CD4-positive, alpha-beta T cell treated with Interleukin-6 at 100 ng/mL for 8 hours (primary cell): ENCODE measurements at places on chromosomes 5 and 9.
A peak's percentile ranks its signal among the peaks of the same experiment; 100 is the strongest.

DNA sequence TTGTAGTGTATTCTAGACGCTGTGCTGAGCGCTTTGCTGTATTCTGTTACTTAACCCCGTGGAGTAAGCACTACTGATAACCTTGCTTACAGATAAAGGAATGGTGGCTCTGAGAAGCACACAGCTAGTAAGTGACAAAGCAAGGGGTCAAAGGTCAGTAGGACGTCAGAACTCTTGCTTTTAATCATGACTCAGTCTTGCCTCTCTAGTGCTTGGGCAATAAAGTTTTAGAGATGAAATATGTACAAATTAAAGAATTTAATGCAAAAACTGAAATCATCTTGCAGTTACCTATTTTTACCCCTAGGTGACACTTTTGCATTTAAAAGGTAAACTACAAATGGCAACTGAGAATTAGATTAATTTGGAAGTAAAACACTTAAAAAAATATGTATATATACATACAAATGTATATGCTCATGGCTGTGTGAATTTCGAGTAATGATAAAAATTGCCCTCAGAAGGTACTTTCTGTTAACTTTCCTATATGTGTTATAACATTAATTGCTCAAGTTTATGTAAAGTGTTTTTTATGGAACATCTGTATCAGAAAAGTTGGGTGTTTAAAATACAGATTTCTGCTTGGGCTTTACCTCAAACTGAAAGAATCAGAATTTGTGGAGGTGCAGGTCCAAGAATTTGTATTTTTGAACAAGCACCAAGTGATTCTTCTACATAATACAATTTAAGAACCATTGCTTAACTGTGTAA lies 175.1 kb upstream of the DAB2 start:
- no peak for DNase-seq

- no peak for DNase-seq
These were observed 1812.0 kb upstream of the CDH9 start for GRCh38 chr5:28850320-28850921.

- DNase-seq = no peak
These were observed 123.0 kb downstream of the EGFLAM start for GRCh38 chr5:38381361-38381760.

- no peak for DNase-seq
These were observed 85.9 kb upstream of the FAM120A start for GRCh38 chr9:93365427-93366118.

DNA sequence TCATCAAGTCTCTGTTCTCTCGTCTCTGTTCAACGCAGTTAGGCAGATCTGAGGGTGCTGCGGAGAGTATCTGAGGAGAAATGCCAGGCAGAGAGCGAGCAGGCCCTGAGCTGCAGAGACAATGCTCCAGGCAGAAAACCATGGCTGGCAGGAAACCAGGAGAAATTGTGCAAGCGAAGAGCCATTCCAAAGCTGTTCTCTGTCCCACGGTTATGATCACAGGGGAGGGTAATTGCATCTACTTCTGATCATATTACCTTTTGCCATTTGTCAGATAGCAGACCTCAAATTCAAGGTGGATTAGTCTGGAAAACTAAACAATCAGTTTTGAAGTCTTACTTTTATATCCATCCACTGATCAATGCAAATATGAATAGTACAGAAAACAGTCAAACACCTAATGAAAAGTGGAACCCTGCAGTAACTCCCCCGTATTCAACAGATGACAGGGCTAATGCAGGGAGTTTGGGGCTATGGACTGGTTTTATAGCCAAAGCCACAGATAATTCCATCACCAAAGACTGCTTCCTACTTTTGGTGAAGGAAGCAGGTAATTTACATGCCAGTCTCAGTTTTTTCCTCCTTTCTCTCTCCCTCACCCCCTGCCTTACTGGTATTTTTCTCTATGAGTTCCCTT lies 228.0 kb downstream of the DCP2 start:
- DNase-seq = no peak

DNA sequence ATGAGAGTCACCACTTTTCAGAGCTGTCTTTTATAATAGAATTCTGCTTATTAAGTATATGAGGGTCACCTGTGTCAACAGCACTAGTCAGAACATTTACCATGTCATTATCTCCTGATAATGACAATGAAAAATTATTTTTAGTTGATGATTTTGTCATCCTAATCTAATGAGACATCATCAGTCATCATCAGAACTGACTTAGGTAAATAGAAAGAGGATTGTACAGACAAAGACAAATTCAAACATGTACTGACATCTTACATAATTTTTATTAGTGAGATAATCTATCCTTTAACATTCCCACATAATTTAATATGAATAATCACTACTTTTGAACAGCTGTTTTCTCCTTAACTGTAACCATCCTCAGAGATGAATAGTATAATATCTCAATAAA lies 22.6 kb downstream of the CDH9 start:
- no peak for DNase-seq

GRCh38 chr5:133129950-133130349 lies 78.1 kb downstream of the HSPA4 start:
- no peak for DNase-seq

DNA sequence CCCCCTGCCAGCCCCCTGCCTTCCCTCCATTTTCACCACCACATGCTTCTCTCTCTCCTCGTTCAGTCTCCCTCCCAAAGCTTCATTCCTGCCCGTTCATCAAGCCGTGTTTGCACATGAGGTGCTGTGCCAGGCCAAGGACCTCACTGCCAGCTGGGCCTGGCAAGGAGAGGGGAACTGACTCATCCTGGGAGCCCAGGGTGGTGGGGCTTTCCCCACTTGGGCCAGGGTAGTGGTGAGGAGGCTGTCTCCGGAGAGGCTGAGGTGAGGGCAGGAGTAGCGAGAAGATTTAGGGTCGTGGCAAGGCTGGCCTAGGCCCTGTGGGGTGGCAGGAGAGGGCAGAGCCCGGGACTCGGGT lies 30.4 kb upstream of the NOTCH1 start:
- no peak for DNase-seq

DNA sequence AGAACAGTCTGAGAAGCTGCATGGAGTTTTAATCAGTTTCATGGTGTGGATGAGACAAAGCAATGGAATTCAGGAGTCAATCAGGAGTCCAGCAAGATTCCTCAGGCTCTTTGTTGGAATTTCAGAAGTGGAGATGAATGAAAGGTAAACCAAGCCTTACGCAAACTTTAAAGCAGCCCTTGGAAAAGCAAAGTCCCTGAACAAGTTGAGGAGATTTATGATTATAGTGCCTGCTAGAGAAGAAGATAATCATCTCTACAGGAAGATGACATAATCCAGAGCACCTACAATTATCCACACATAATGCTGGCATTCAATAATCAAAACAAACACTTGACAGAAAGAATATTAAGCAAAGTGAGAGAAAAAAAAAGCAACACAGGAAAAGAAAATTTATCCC lies 1380.1 kb upstream of the NUDT12 start:
- no peak for DNase-seq

DNA sequence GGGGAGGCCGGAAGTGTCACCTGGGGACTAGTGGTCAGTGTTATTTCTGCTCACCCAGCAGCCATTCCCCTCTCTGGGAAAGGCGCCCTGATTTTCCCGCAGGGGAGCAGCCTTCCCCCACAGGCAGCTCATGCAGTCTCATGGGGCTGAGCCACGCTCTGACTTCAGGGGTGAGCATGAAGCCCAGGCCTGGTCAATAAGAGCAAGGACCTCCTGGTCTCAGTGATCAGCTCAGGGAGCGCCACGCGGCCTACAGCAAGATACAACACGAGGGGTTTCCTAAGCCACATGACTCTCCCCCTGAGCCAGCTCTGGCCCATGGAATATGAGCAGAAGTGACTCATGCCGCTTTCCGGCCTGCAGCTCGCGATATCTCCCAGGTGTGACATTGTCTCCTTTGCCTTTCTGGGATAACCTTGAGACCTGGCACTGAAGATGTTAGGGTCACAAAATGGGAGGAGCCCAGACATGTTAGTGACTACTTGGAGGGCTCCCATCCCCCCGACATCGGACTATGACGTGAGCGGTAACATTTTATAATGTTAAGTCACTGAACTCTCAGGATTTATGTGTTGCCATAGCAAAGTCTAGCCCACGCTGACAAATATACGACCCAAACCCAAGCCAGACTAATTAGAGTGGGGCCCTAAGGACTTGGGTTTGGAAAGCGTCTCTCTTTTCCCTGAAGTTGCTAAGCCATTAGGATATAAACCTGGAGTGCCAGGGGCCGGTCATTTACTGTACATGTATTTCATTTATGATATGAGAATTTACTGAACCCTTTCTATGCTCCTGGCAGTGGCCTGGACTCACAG lies 46.5 kb upstream of the GFPT2 start:
- DNase-seq = no peak

DNA sequence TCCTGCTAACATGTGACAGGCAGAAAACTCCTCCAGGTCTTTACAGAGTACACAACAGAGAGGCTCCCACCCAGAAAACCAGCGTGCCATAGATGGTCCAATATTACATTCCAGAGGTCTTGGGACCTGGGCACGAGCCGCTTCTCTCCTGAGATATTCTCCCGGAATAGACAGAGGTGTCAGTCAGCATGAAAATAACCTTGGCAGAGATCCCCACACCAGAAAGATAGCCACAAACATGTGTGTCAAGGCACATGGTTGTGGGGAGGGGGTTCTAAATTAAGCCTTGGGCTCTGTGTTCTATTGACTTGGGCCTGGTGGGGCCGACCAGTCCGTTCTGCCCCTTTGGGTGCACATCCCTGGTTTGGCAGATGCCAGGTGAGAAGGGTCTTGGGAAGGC lies 78.4 kb downstream of the BOD1 start:
- no peak for DNase-seq

GRCh38 chr9:19922476-19923118 lies 133.8 kb upstream of the SLC24A2 start:
- DNase-seq = no peak

DNA sequence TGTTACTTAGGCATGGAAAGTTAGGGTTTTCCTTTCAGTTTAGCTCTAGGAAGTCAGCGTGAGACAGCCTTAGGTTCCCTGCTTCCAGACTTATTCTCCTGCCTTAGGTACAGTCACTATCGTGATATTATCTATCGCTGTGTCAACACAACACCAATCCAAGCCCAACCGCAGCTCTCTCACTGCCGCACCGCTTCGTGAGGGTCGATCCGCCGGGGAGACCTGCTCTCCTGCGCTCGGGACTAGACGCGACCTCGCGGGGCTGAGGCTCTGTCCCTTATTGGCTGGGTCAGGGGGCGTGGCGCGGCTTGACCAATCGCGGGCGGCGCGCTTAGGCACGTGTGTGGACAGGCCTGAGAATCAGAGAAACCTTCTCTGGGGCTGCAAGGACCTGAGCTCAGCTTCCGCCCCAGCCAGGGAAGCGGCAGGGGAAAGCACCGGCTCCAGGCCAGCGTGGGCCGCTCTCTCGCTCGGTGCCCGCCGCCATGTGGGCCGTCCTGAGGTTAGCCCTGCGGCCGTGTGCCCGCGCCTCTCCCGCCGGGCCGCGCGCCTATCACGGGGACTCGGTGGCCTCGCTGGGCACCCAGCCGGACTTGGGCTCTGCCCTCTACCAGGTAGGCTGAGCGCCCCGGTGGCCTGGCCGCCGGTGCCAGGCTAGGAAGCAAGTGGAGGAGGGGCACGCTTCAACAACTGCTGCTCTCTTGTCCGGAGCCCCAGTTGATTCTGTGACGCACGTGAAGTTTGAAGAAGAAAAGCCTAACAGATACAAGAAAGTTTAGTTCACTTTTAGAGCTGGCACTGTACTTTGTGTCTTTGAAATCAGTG lies at the start of gene MCCC2:
Gene MCCC2 (plus strand): TSS at position 400 of the 825 bp plus-strand sequence. CDS start 86 bp downstream, at position 486.
- DNase-seq = peak; percentile 96

- DNase-seq = no peak
These were observed 52.0 kb upstream of the TJP2 start for GRCh38 chr9:69122082-69122548.

DNA sequence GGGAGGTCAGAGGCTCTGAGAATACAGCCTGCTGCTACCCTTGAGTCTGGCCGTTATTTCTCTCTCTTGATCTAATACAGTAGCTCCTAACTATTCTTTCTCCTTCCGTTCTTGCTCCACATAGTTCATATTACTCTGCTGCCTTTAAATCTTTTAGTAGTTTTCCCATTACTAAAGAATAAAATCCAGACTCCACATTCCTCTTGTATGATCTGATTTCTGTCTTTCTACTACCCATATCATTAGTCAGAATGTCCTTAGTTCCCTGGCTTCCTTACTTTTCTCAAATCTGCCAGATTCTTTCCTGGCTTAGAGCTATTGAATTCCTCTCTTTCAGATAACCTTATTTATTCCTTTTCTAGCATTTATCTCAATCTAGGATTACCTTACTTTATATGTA lies 40.0 kb downstream of the MARCHF6 start:
- no peak for DNase-seq

- no peak for DNase-seq
These were observed 4.1 kb downstream of the CDK7 start for GRCh38 chr5:69238760-69239251.

DNA sequence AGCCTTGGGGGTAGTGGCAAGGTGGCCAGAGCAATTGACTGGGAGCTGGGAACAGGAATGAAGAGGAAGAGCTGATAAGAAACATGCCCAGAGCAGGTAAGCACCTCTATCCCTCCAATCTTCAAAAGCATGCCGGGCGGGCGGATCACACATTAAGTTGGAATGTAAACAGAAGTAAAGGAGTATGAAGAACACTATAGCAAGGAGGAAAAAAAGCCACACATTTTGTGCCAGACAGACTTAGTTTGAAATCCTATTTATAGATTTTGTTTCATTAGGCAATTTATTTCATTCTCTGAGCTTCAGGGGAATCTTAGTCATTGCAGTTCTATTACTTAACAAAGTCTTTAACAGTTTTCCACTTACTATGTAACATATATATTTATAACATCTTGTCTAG lies 173.9 kb upstream of the TNC start:
- DNase-seq = no peak

- no peak for DNase-seq
These were observed 95.3 kb downstream of the TTLL11 start for GRCh38 chr9:121997791-121998190.

- no peak for DNase-seq
These were observed 16.1 kb downstream of the NOTCH1 start for GRCh38 chr9:136529516-136530460.

DNA sequence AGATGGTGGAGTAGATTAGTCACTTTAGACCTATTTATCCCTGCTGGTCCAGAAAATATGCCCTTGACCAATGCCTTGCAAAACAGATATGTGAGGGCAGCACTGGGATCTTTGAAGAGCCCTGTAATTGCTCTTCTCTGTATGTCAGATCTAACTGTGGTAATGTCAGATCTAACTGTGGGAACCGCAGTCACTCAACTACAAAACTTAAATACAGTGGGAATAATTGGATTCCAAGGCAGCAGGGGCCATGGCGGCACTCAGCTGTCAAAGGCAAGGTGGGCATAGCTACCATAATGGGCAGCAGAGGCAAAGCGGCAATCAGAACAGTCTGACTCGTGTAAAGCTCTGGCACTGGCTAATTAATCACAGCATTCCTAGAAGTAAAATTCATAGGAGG lies 46.2 kb downstream of the MTAP start:
- no peak for DNase-seq

GRCh38 chr5:68449380-68449779 lies 233.8 kb downstream of the PIK3R1 start:
- DNase-seq = no peak

- no peak for DNase-seq
These were observed 32.1 kb downstream of the SNX24 start for GRCh38 chr5:122877518-122877917.
